Naive thymus-derived CD8-positive, alpha-beta T cell (primary cell): ENCODE measurements at places on chromosomes 6 and 20.
A peak's percentile ranks its signal among the peaks of the same experiment; 100 is the strongest.

DNA sequence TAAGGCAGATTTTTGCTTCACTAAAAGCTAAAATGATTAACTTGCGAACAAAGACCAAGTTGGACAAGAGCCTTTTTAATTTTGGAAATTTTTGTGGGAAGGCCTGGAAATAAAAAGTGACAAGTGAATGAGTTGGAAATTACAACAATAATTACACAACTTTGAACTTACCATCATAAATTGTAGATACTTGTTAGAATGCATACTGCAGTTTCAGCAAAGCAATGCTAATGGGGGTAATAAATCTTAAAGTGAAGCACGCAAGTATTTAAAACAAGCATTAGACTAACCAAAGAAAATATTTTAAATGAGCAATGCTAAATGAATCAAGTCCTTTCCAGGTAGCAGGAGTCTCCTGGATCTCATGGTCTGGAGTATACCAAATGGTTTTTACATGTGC lies 83.2 kb upstream of the EYA4 start:
- H3K27ac ChIP-seq: no peak overlapping the region
- no peaks in the 10 kb centered on the region for H3K36me3 ChIP-seq
- no peak overlapping the region for H3K4me3 ChIP-seq

DNA sequence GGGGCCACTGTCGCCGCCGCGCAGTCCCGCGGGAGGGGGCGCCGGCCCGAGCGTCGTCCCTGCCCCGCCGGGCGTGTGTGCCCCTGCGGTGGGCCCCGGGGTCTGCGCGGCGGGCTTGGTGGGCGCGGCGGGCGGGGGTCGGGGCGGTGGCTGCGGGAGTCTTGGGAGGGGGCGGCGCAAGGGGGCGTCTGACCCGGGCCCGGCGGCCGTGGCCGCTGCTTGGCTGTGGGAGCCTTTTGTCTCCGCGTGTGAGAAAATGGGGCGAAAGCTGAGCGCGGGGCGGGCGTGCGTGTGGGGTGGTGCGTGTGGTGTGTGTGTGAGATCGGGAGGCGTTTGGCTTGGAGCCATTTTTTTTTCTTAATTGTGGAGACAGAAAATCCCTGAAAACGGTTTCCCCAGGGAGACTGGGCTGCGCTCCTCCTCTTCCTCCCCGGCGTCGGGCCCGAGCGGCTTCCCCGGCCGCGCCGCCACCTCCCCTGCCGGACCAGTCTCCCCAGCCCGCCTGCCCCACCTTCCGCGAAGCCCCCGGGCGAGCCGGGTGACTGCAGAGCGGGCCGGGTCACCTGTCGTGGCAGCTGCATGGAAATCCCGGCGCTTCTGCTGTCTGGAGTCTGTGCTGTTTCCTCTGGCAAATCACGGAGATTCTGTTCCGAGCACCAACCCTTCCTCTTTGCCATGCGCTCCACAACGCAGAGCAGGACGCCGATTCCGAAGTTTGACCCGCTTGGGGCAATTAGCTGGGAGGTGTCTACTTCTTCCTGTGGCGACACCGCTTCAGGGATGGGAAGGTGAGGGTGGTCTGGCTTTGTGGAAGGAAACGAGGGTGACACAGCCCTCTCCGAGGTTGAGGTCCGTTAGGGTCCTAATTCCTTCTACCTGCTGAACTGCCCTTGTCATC lies 64.4 kb downstream of the GTF2H5 start:
- peak; percentile 69 for DNase-seq
- H3K4me3 ChIP-seq: peak overlapping the region; percentile 92

GRCh38 chr20:59825944-59826759 lies 107.3 kb downstream of the SYCP2 start:
- H3K4me1 ChIP-seq: no peaks in the 10 kb centered on the region
- peaks cover 32% of the 10 kb centered on the region for H3K27me3 ChIP-seq
- H3K36me3 ChIP-seq: no peaks in the 10 kb centered on the region
- no peak overlapping the region for H3K4me3 ChIP-seq

GRCh38 chr6:28349344-28349891 lies 329 bp upstream of the ZKSCAN3 start:
- peak overlapping the region; percentile 97 for H3K27ac ChIP-seq
- no peak for DNase-seq
- peaks cover 17% of the 10 kb centered on the region for H3K4me1 ChIP-seq
- H3K27me3 ChIP-seq: peaks cover 16% of the 10 kb centered on the region

GRCh38 chr20:44187054-44187771 lies at the start of gene JPH2:
Gene JPH2 (minus strand): TSS chr20:44187188. CDS start chr20:44186705, 483 bp downstream.
- H3K27ac ChIP-seq: no peak within 1 kb of the TSS
- peak within 1 kb of the TSS; percentile 43 for H3K4me3 ChIP-seq
- H3K4me1 ChIP-seq: peaks cover 17% of the 10 kb centered on the region
- no peak for DNase-seq
- H3K36me3 ChIP-seq: no peaks in the 10 kb centered on the region
